Activated naive CD4-positive, alpha-beta T cell (primary cell): ENCODE measurements at places on chromosomes 12 and 14.
A peak's percentile ranks its signal among the peaks of the same experiment; 100 is the strongest.

- DNase-seq, result no peak
These were observed 31.9 kb downstream of the CACNA1C start for GRCh38 chr12:2084553-2085296.

DNA sequence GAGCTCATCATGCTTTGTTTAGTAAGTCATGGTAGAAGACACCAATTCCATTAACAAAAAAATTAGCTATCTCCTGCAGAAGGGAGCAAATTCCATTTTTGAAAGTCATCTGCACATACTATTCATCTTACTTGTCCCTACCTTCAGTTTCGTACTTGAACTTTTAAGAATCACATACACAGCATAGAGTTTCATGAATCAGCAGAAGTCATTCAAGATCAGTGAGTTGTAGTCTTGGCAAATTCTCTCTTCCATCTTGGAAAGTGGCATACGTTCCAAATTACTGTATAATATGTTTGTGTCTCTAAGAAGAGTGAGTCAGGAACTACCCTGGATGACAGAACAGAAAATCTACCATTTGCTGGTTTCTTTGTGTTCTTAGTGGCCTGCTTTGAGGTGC, 14.1 kb downstream of the VRK1 start:
- DNase-seq, result no peak

GRCh38 chr12:50185301-50185895, 18.2 kb upstream of the CERS5 start:
- no peak for DNase-seq

GRCh38 chr12:75825686-75826085, 205.9 kb downstream of the PHLDA1 start:
- DNase-seq, result no peak

GRCh38 chr12:153080-153746, 60.7 kb downstream of the SLC6A12 start:
- DNase-seq, result peak; percentile 8

DNA sequence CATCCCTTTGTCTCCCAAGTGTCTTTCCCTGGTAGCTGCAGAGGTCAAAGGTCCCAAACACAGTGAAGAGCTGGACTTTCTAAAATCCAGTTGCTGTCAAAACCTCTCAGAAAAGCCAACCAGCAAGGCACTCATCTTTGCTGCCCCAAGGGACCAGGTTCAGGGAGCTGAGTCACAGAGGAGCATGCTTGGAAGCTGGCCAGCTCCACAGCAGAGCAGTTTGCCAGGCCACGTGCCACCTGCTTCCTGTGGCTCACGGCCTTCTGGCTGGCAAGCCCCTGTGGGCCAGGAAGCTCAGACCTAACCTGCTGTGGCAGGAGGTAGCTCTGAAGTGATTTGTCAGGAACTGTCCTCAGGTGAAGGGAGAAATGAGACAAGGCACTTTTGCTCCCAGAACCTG, 3.6 kb downstream of the ISCU start:
- DNase-seq, result peak; percentile 36

DNA sequence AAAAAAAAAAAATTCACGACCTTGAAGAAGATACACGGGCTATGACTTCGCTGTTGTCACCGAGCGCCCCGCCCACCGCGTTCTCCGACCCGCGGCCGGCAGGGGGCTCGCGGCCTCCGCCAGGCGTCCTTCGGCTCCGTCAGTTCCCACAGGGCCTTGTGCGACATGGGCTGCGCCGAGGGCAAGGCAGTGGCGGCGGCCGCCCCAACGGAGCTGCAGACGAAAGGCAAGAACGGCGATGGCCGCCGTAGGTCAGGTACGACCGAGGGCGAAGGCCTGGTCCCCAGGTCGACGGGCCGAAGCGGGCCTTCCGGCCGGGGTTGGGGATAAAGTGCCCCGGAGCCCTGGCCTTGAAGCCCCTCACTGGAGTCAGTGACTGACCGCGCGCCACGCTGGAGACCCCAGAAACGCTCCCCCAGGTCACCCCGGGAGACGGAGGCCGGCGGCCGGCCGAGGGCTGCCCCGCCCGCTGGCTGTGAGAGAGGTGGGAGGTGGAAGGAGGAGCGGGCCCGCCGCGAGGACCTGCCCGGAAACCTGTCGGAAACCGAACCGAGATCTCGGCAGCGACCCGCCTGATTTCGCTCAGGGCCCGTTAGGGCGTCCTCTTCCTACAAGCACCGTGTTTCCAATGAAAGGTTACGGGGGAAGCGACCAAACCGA, at the start of gene TXNRD1:
TXNRD1 (plus strand) TSS at position 142 of the 660 bp plus-strand sequence; CDS start at position 166, 24 bp downstream.
- DNase-seq, result peak; percentile 67

- DNase-seq, result no peak
These were observed 150.9 kb downstream of the MED13L start for GRCh38 chr12:116126610-116127009.

DNA sequence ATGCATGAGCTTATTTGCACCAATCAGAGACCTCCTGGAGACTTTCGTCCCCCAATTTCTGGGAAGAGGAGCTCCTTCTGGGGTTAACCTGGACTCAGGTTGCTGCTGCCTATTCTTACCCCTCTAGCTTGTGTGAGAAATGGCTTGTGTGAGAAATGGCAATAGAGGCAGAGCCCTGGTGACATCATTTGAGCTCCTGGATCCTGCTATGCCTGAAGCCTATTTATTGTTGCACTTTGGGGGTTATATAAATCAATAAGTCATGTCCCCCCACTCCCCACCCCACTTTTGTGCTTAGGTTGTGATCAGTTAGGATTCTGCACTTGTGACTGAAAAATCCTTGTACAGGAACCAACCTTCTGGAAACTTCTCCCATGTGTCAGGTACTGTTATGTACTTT, 167.2 kb downstream of the ADCK1 start:
- no peak for DNase-seq

GRCh38 chr14:72311516-72311915, 379.3 kb downstream of the RGS6 start:
- DNase-seq, result no peak

DNA sequence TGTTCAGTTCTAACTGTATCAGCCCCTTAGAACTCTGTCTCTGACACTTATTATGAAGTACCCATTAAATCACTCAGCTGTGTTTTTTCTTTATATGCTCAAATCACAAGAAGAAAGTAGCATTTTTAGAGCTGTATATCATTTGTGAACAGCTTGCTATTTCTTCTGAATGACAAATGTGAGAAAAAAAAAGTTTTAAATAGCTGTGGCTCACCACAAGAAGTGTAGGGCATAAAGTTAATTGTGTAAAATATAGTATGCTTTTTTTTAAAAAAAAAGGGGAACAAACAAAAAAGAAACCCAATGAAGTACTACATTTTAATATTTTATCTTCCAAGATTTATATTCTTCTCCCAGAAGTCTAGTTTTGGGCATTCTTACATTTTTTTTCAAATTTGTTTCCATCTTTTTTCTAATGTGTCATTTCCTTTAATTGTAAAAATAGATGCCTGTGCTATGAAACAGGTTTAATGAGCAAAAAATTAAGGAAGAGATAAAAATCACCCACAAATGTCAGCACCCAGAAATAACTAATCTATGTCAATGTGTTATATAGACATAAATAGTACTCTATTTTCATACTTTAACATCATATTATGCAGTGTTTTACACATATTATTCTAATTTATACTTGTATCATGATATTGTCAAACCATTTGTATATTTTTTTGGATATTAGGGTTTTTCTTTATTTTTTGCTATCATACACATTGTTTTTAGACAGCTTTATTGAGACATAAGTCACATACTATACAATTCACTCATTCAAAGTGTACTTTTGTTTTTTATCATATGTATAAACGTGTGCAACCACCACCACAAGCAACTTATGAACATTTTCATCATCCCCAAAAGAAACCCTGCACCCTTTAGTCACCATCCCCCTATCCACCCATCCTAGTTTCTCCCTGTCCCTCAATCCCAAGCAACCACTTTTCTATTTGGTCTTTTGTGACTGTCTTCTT, 22.4 kb upstream of the LRRK2 start:
- no peak for DNase-seq

DNA sequence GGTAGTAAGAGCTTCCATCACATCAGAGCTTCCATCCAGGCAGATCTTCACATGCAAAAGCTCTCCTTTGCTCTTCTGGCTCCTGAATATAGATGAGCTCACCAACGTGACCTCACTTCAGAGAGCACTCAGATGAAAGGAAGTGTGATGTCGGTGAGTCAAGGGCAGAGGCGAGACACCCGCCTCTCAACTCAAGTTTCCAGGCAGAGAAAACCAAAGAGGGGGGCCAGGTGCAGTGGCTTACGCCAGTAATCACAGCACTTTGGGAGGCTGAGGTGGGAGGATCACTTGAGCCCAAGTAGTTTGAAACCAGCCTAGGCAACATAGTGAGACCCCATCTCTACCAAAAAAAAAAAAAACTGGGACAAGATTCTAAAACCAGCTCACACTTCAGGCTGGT, 126.9 kb downstream of the DUSP6 start:
- peak; percentile 35 for DNase-seq

DNA sequence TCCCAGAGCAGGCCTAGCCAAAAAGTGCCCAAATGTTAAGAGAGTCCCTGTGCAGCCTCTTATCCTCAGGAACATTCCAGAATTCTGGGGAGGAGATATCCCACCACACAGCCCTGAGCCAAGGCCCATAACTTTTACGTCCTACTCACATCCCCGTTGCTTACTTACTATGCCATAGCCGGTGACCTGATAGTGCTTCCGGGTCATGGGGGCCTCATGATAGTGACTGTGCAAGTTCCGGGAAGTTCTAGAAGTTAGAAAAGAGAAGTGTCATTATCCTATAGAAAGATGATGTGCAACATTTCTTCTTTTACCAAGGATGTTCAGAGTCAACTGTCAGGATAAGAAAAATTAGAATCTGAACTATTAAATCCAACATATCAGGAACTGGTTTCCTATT, 15.6 kb upstream of the NGB start:
- no peak for DNase-seq

- DNase-seq, result no peak
These were observed 36.9 kb upstream of the SINHCAF start for GRCh38 chr12:31362759-31363415.

DNA sequence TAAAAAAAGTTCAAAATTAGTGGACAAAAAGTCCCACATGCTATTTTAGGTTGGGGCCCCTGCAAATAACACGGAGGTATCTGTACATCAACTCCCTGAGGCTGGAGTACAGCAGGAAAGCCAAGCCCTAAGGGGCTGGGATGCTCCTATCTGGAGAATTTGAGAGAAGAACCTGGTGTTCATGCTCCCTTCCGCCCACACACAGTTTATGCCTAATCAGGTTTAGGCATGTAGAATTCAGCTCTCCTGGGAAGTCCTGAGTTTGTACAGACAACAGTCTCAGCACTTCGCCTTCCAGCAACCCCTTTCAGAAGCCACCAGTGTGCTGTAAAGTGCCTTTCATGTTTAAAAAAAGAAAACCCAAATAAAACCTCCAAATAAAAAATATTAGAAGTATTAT, 237.3 kb upstream of the GRIP1 start:
- no peak for DNase-seq
